ENCODE measurements at places on chromosomes 5 and 9. TPM values are rescaled to one million over a fixed set of nuclear protein-coding genes. Genes with fewer than 3 reads are reported as not detected.

GRCh38 chr5:6717247-6717646 lies 4.0 kb downstream of the TENT4A start:
- H3K4me3 ChIP-seq = no peak overlapping the region
- peaks cover 76% of the 10 kb centered on the region for H3K4me1 ChIP-seq
- no peak for DNase-seq
- H3K36me3 ChIP-seq = no peaks in the 10 kb centered on the region

DNA sequence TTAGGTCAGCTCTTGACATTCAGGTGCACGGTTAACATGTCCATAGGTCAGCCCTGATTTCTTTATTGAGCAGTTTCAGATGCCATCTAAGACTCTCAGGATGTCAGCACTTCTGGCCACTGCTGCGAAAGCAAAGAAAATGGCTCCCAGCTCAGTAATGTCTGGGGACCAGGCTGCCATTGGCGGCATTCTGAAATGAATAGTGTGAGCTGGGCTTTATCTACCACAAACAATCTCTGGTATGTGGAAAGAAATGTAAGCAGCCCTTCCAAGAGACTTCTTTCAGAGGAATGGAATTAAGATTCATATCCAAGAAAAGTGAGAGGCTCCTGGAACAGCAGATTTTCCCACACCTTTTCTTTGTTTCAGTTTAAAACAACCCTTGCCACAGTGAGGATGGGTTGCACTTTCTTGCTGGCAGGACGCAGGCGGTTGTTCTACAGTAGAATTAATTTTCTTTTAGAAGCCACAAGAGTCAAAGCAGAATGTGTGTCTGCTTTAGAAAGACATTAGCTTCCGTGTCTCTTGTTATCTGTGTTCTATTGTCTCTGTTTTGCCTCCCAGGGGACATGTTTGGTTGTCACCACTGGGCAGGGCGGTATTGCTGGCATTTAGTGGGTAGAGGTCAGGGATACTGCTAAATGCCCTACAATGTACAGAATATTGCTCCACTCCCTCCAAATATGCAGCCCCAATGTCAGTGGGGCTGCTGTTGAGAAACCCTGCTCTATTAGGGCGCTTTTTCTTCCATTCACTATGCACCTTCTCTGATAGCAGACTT lies 149.9 kb upstream of the ANKH start:
- no peak for DNase-seq
- H3K4me1 ChIP-seq = no peaks in the 10 kb centered on the region
- H3K27ac ChIP-seq = peak overlapping the region; percentile 87
- no peaks in the 10 kb centered on the region for H3K36me3 ChIP-seq
- H3K27me3 ChIP-seq = no peaks in the 10 kb centered on the region

GRCh38 chr9:127875306-127875966 lies 2.0 kb downstream of the AK1 start:
- peak overlapping the region; percentile 72 for H3K4me3 ChIP-seq
- H3K27ac ChIP-seq = peak overlapping the region; percentile 44
- no peaks in the 10 kb centered on the region for H3K36me3 ChIP-seq
- DNase-seq = no peak

DNA sequence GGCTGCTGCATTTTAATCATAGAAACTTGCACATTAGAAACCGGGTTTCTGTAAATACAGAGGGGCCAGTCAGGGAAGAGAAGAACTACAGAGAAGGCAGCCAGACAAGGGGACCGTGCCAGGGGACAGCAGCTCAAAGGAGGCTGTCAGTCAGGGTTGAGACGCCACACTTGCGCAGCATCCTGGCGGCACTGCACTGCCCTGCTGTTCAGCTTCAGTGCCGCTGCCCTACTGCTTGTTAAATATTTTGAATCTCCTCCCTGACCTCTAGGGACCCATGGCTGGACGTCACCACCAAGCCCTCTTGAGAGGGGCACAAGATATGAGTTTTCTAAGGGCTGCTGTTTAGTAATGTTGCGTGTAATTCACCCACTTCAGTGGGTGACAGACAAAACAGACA lies 43.6 kb upstream of the ZBTB43 start:
- no peaks in the 10 kb centered on the region for H3K4me1 ChIP-seq
- no peak overlapping the region for H3K4me3 ChIP-seq
- H3K36me3 ChIP-seq = no peaks in the 10 kb centered on the region
- no peak for DNase-seq

- no peaks in the 10 kb centered on the region for H3K36me3 ChIP-seq
- DNase-seq = no peak
- no peak overlapping the region for H3K4me3 ChIP-seq
These were observed 276.0 kb downstream of the AUH start for GRCh38 chr9:91085517-91086291.

GRCh38 chr9:90830977-90831376 lies 29.4 kb downstream of the SYK start:
- H3K27ac ChIP-seq = no peak overlapping the region
- no peaks in the 10 kb centered on the region for H3K27me3 ChIP-seq
- DNase-seq = no peak
- H3K4me3 ChIP-seq = no peak overlapping the region
- no peaks in the 10 kb centered on the region for H3K4me1 ChIP-seq
- no peaks in the 10 kb centered on the region for H3K36me3 ChIP-seq

- no peak overlapping the region for H3K4me3 ChIP-seq
- H3K27me3 ChIP-seq = no peaks in the 10 kb centered on the region
- H3K4me1 ChIP-seq = no peaks in the 10 kb centered on the region
- H3K27ac ChIP-seq = no peak overlapping the region
- DNase-seq = no peak
These were observed 91.3 kb downstream of the CAMSAP1 start for GRCh38 chr9:135815830-135816650.

DNA sequence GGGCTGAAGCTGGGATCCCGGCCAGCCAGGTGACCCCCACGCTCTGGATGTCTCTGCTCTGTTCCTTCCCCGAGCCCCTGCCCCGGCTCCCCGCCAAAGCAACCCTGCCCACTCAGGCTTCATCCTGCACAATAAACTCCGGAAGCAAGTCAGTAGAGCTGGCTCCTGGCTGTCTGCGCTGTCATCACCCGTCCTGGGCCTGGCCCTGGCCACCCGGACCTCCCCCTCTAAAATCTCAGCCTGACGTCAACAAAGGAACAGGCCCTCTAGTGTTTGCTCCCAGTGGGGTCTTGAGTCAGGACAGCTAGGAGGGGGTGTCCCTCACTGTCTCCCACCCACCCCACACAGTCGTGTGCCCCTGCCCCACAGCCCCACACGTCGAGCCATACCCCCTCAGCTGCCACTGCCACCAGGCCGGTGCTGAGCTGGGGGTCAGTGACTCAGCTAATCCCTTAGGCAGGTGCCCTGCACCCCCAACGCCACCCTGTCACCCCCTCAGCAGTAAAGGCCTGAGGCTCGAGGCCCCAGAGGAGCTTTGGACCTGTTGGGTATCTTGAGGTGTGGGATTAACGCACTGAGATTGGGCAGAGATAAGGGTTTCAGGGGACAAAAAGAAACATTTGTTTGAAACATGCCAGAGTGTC lies 1.1 kb upstream of the LCNL1 start:
- peaks cover 9% of the 10 kb centered on the region for H3K4me1 ChIP-seq
- no peaks in the 10 kb centered on the region for H3K36me3 ChIP-seq
- peaks cover 15% of the 10 kb centered on the region for H3K27me3 ChIP-seq
- DNase-seq = peak; percentile 87
- H3K4me3 ChIP-seq = no peak overlapping the region

GRCh38 chr5:161548487-161549094 lies 2.1 kb upstream of the GABRB2 start:
- H3K4me3 ChIP-seq = no peak overlapping the region
- peaks cover 58% of the 10 kb centered on the region for H3K27me3 ChIP-seq
- no peaks in the 10 kb centered on the region for H3K36me3 ChIP-seq
- DNase-seq = no peak

GRCh38 chr5:177474002-177474476 lies 605 bp upstream of the DBN1 start:
- peaks cover 5% of the 10 kb centered on the region for H3K27me3 ChIP-seq
- H3K36me3 ChIP-seq = no peaks in the 10 kb centered on the region
- H3K27ac ChIP-seq = peak overlapping the region; percentile 53
- DNase-seq = no peak
- peaks cover 70% of the 10 kb centered on the region for H3K4me1 ChIP-seq

DNA sequence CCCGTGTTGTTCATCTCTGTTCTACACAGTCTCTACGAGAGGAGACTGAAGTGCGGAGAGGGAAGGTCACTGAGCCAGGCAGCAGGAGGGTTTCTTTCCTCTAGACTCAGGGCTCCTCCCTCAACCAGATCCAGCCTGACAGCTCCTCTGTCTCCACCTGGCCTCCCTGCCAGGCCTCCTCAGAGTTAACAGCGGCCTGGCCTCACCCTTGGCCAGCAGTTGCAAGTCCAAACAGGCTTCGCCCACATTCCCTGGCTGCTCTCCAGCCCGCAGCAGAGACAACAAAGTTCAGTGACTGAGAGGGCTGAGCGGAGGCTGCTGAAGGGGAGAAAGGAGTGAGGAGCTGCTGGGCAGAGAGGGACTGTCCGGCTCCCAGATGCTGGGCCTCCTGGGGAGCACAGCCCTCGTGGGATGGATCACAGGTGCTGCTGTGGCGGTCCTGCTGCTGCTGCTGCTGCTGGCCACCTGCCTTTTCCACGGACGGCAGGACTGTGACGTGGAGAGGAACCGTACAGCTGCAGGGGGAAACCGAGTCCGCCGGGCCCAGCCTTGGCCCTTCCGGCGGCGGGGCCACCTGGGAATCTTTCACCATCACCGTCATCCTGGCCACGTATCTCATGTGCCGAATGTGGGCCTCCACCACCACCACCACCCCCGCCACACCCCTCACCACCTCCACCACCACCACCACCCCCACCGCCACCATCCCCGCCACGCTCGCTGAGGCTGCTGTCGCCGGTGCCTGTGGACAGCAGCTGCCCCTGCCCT lies at the start of gene HRCT1:
TSS of gene HRCT1 (plus strand) at position 291 of the 768 bp plus-strand sequence. CDS start at position 377, 86 bp downstream.
- no peaks in the 10 kb centered on the region for H3K27me3 ChIP-seq
- no peaks in the 10 kb centered on the region for H3K36me3 ChIP-seq
- H3K27ac ChIP-seq = peak within 1 kb of the TSS; percentile 96
- DNase-seq = peak; percentile 91
- H3K4me3 ChIP-seq = peak within 1 kb of the TSS; percentile 26
- H3K4me1 ChIP-seq = peaks cover 31% of the 10 kb centered on the region

The TNC gene
- 5.9 TPM for total RNA-seq

The IZUMO3 gene
- not detected for total RNA-seq

Measured in heart right ventricle (tissue), 16 donors.